ENCODE measurements at places on chromosomes 1 and 21.
A peak's percentile ranks its signal among the peaks of the same experiment; 100 is the strongest.

DNA sequence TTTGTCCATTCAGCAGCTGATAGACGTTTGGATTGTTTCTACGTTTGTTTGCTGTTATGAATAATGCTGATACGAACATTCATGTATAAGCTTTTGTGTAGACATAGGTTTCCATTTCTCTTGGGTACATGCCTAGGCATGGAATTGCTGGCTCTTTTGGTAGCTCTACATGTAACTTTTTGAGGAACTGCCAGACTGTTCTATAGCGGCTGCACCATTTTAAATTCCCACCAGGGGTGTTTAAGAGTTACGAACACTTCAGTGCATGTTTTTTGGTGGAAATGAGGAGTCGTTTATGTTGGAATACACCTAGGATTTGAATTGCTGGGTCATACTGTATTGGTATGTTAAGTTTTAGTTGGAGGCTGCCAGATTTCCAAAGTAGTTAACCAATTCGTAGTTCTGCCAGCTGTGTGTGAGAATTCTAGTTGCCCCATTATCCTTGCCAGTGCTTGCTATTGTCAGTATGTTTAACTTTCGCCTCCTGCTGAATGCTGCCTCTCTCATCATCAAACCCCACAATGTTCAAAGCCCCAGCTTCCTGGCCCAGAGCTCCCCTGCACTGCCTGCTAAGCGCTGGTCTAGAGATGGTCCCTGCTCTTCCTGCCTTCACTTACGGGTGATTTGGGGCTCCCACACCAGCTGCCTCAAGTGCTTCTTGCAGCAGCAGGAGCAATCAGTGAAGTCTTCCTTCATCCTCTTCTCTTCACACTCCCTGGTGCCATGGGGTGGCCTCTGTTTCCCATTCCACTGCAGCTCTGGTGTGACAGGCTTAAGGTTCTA is 81.0 kb downstream of the MAN1C1 start:
- DNase-seq = no peak

DNA sequence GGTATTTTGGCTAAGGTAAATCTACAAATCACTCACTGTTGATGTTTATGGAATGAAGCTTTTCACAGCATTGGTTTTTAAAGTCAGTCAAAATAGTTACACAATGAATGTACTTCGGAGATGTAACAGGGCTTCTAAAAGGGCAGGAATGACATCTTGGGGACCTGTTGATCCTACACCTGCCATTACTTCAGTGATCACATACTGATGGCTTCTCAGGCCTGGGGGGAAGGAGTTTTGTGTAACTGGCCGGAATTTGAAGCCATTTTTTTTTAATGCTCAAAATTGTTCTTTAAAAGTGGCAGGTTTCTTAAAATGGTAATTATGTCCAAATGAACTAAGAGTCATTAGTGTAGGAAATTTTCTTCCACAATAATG is 11.2 kb downstream of the RPL5 start:
- no peak for DNase-seq

GRCh38 chr21:7916329-7917303 is 2604.8 kb upstream of the TPTE start:
- DNase-seq = no peak

- DNase-seq = no peak
Observed at GRCh38 chr1:2233468-2233867, 5.3 kb downstream of the SKI start.

GRCh38 chr1:180261524-180262155 is 31.6 kb downstream of the LHX4 start:
- no peak for DNase-seq

DNA sequence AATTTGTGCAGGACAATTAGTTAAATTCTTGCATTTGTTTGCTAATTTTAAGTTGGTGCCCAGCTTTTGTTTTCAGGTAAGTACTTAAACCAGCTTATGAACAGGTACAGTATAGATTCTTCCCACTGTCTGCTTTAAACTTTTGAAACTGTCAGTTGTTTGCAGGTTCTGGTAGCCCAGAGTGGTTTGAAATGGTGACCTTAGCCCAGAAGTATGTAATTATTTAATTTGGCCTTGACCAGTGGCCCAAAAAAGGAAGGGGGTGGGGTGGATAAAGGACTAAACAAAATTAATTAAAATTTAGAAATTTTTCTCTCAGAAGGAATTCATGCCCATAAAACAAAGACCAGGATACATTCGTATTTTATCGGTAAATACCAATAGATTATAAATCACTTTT is 69.0 kb downstream of the PTBP2 start:
- no peak for DNase-seq

DNA sequence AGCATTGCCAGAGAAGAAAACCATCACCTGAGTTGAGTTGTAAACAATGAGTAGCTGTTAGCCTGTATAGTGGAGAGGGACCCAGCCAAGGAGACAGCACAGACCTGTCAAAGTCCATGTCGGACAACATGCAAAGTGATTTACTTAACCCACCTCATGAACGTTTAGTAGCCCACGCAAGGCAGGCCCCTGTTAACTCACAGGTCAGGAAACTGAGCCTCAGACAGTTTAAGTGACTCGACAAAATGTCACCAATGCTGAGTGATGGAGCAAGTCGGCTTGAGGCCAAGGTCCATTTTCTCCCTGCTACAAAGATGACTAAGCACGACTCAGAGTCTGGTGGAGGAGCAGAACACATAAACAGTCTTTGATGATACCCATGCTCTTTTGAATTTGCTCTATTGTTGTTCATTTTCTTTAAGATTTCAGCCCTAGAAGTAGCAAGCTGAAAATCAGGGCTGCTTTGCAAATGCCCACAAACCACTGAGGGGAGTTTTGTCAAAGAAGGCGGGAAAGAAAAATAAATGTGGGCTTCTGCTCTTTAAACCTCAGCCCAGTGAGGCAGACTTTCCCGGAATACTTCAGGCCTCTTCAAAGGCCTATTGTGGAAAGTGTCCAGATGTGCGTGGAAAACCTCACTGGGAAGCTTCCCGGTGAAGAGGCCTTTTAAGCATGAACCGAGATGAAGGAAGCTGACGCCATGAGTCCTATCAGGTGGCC is 83.8 kb upstream of the HOOK1 start:
- DNase-seq = peak; percentile 53

GRCh38 chr1:16203550-16203949 is 8.9 kb downstream of the ARHGEF19 start:
- DNase-seq = no peak

- DNase-seq = no peak
Observed at GRCh38 chr1:169759038-169759437, 25.2 kb upstream of the SELE start.

DNA sequence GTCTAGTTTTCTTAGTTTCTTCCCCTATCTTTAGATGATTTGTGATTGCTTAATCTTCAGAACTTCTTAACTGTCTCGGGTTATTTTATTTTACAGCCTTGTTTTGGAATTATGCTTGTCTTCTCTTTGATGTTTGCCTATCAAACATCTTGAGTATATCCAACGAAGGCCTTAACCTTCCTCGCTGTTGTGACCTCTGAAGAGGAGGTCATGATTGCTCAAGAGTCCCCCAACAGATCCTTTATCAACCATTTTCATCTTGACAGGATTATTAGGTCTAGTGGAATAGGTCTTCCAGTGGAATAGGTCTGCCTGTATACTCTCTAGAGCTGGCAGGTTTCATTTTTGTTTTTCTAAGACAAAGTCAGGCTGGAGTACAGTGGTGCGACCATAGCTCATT is 45.7 kb downstream of the UBE4B start:
- DNase-seq = no peak

DNA sequence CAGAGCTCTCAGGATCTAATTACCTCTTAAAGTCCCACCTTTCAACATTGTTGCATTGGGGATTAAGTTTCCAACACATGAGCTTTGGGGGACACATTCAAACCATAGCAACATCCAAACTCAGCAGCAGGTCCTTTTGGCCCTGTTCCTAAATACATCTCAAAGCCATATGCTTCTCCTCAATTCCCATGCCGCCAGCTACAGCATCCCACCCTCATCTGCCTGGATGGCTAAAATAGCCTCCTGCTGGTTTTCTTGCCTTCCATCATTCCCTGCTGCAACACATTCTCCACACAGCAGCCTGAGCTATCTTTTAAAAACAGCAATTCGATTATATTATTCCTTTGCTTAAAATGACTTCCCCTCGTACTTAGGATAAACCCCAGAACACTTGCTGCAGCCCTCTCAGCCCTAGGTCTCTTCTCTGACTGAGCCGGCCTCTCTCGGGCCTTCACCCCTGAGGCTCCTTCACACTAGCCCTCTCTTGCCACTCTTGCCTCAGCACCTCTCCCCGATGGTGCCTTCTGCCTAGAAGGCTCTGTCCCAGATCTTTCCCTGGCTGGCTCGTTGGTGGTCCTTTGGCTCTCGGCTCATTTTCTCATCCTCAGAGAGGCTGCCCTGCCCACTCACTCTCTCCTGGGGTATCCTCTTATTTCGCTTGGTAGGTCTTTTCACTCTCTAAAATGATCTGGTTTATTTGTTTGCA is 16.5 kb downstream of the MYBPH start:
- no peak for DNase-seq

- no peak for DNase-seq
Observed at GRCh38 chr1:101088431-101088830, 62.8 kb upstream of the DPH5 start.

- peak; percentile 3 for DNase-seq
Observed at GRCh38 chr21:31136891-31137290, 98.6 kb upstream of the KRTAP19-8 start.

DNA sequence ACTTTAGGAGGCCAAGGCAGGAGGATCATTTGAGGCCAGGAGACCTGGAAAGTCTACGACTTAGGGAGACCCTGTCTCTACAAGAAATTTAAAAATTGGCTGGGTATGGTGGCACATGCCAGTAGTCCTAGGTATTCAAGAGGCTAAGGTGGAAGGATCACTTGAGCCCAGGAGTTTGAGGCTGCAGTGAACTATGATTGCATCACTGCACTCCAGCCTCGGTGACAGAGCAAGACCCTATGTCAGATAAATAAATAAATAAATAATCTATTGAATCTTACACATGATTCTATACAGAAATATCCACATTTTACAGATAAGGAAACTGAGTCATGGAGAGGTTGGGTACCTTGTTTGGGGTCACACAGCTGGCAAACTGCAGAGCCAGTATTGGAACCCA is 89.1 kb downstream of the MAN1C1 start:
- no peak for DNase-seq

GRCh38 chr1:222653178-222653827 is 35.4 kb downstream of the MIA3 start:
- no peak for DNase-seq

DNA sequence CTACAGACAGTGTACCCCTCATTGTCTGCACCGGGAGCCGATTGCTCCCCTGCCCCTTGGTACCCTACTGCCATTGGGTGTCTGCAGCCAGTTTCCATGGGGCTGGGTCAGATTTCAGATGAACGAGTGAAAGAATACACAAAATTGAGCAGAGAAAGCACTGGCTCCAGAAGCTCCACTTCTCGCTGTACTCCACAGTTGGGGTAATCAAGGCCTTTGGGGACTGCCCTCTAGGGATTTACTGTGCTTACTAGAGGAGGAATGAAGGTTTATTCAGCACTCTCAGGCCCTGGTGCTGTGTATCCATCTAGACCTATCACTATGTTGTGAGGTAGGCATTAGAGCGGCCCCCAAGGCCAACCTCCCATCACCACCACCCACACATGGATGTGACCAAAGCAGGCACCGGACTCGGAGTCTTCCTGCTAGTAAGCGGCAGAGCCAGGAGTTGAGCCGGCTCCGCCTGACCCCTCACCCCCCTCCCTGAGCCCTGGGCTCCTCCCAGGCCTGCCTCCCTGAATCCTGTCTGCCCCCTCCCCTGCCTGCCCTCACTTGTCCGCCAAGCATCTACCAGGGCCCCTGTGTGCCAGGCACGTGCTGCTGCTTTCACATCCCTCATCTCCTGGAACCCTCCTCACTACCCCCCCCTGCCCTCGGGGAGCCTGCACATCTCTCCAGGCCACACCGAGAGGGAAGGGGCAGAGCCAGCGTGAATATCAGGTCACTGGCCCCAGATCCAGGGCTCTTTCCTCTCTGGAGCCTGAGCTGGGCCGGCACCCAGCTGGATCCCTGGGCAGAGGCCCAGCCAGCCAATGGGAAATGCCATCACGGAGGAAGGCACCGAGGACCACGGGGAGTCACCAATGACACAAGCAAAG is 23.3 kb downstream of the KCNN3 start:
- DNase-seq = no peak

DNA sequence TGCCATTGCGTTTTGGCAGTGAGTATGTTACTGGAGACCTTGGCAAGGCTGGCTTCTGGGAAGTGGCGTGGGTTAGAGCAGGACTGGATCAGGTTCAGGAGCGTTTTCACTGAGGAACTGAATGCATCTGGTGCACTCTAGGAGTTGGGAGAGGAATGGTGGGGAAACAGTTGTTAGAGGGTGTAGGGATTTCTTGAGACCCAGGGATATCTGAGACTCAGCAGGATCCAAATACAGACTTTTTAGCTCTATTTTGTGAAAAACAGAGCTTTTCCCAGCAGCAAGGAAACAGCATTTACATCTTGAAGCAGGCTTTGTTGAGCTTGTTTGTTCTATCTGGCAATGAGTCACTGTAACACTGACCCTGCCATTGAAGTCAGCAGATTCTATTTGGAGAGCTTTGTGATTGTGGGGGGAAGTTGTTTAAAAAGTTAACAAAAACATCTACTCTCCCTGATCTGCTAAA is 56.9 kb upstream of the NRIP1 start:
- no peak for DNase-seq

GRCh38 chr1:41354956-41355355 is 6.3 kb upstream of the FOXO6 start:
- no peak for DNase-seq

- no peak for DNase-seq
Observed at GRCh38 chr1:17895986-17896385, 140.9 kb downstream of the ACTL8 start.

GRCh38 chr1:183302452-183303322 is 115.5 kb downstream of the NMNAT2 start:
- no peak for DNase-seq

- no peak for DNase-seq
Observed at GRCh38 chr1:181205901-181206300, 117.4 kb downstream of the IER5 start.

- no peak for DNase-seq
Observed at GRCh38 chr1:232722626-232723025, 82.6 kb upstream of the MAP10 start.

GRCh38 chr21:36654324-36654723 is 44.6 kb upstream of the SIM2 start:
- DNase-seq = no peak

- DNase-seq = no peak
Observed at GRCh38 chr1:101089613-101090338, 64.2 kb upstream of the DPH5 start.

DNA sequence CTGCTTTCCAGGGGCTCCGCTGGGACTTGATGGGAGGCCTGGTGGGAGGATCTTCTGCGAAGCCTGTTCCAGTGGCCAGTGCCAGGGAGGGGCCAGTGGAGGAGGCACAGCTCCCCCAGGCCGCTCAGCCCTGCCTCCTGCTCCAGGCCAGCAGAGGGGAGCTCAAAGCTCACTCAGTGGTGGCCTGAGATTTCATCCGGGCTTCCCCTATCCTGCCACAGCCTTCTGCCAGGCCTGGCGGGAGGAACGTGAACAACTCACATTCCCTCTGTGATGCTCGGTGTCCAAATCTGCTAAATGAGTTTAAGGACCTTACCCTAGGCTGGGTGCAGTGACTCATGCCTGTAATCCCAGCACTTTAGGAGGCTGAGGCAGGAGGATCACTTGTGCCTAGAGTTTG is 3.3 kb downstream of the CLCNKB start:
- no peak for DNase-seq

Measured in inflammatory macrophage treated with lipopolysaccharide for 4 hours (primary cell).